Activated CD4-positive, CD25-positive, alpha-beta regulatory T cell (primary cell): ENCODE measurements at places on chromosomes 2 and 18.

- peak; percentile 23 for DNase-seq
Measured at GRCh38 chr2:70070542-70071268, 16.6 kb upstream of the PCBP1 start.

DNA sequence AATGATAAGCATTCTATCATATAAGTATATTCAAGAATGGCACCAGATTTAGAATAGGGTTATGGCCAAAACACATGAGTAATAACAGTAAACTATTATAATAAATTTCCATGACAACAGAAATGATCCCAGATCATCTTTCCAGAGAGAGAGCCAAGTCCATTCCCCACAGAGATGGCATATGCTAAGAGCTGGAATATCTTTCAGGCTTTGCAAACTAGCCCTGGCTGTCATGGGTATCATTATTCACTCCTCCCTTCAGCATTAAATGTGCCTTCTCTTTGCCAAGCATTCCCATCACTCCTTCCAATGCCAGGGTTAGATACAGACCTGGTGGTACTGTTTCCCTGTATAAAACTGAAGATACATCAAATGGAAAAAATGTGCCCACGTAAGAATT, 10.9 kb downstream of the FEZ2 start:
- no peak for DNase-seq

- DNase-seq = no peak
Measured at GRCh38 chr2:27218614-27219013, 1.4 kb downstream of the CAD start.

- no peak for DNase-seq
Measured at GRCh38 chr18:56748698-56749268, 97.6 kb downstream of the WDR7 start.

DNA sequence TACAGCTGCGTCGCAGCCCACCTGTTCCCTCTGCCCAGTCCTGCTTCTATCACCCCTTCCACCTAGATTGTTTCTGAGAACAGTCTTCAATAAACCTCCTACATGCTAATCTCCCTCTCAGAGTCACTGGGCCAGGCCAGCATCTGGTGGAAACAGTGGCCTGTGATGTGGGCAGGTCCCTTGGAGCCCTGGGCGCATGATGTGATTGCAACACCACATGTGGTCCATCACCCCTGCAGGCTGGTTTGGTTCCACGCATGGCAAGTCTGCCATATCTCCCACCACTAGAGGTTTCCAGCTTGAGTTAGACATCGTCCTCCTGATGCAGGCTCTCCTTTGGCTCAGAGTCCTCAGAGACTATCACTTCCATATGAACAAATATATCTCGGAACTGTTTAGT, 83.5 kb downstream of the PRKCE start:
- no peak for DNase-seq

- no peak for DNase-seq
Measured at GRCh38 chr2:3728104-3729054, 25.0 kb downstream of the DCDC2C start.

DNA sequence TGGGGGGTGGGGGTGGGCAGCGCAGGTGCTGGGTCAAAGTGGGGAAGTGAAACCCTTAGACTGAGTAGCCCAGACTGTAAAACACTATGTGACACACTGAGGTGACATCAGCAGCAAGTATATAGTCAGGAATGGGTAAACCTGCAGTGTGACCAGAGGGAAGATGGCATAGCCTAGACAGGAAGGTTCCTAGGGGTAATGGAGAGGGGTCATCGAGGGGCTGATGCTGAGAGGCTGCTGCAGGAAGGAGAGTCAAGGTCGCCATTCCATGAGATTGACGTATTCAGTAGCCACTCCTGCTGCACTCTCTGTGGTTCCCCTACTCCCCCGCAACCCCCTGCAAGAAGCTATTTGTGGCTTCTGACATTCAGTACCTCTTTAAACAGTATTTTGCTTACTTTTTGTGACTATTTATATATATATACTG, 111.7 kb downstream of the CHST9 start:
- no peak for DNase-seq

GRCh38 chr18:26708806-26709716, 156.4 kb downstream of the AQP4 start:
- no peak for DNase-seq

GRCh38 chr18:49167084-49167483, 216.3 kb upstream of the SMAD7 start:
- no peak for DNase-seq

- DNase-seq = no peak
Measured at GRCh38 chr2:191740759-191741158, 62.8 kb downstream of the NABP1 start.

GRCh38 chr18:79524181-79525078, 128.7 kb downstream of the NFATC1 start:
- DNase-seq = no peak

DNA sequence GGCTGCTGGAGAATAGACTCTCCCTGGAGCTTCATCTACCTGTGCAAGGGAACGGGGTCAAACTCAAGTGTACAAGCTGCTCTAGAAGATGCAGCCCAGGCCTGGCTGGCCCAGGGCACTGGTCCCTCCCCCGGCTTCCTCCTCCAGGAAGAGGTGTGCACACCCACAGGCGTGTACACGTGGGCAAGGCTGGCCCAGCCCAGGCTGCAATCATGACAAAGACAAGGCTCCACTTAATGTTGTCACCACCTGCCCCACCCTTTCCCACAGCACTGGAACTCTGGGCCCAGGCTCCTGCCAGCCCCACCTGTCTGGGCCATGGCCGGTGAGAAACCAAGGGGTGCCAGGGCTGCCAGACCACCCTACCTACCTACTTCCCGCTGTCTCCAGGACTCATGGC, 29.6 kb upstream of the ALPP start:
- no peak for DNase-seq

DNA sequence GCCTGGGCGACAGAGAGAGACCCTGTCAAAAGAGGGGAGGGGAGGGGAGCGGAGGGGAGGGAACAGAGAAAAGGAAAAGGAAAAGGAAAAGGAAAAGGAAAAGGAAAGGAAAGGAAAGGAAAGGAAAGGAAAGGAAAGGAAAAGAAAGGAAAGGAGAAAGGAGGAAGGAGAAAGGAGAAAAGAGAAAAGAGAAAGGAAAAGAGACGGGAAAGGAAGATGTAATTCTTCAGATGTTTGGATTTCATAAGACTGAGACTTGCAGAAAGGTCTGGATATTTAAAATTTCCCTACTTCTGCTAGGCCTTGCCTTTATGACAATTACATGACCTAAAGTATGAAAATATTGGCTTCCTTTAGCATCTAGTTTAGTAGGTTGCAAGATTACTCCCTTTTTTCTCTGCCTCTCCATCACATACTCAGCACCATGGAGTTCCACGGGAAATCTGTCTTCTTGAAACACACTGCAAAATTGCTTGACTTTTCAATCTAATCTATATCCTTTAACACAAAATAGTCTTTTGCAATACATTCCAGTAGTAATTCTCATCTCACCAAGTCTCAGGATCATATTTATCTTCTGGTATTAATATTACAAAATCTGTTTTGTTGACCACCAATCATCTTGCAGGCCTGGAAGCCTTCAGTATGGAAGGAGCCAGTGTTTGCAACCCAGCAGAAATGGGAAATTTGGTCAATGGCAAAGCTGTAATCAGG, 383.5 kb downstream of the ZEB2 start:
- DNase-seq = no peak

- no peak for DNase-seq
Measured at GRCh38 chr18:49874238-49874637, 60.9 kb upstream of the ACAA2 start.

GRCh38 chr2:36329746-36330472, 25.7 kb upstream of the CRIM1 start:
- no peak for DNase-seq

- no peak for DNase-seq
Measured at GRCh38 chr18:57439985-57440330, 4.8 kb downstream of the ONECUT2 start.

DNA sequence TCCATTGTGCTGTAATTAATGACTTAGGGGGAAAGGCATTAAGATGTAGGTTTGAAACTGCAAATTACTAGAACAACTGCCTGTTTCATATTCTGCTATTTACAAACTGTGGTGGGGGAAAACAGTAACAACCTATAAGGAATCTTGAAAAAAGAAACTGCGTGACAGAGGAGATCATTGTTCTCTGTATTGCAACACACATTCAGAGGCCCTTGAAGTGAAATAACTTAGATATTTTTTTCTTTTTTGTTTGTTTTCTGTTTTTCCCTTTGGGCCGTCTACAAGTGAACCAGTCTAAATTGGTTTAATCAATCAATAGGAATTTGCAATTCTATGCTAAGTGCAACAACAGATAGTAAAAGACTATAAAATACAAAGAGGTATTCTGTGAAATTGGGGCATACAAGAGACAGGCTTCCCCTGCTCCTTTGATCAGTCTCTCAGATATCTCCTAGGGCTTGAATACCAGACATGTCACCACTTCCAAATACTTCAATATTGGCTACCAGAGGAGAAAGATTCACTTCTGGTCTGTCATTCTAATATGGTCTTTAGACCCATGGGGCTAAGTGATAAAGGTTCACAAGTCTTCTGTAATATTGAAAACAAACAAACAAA, 2055.1 kb upstream of the CELF4 start:
- DNase-seq = no peak

DNA sequence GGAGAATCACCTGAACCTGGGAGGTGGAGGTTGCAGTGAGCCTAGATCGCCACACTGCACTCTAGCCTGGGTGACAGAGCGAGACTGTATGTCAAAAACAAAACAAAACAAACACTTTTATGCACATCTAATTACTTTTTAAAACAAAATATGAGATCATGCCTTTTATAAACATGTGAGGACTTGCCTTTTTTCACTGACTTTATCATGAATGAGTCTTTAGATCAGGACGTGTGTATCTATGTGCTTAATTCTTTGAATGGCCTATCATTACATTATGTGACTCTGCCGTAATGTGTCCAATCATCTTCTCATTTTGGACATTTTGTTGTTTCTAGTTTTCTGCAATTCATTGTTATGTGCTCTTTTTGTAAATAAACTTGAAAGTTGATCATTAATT, 58.7 kb downstream of the FAM117B start:
- no peak for DNase-seq

DNA sequence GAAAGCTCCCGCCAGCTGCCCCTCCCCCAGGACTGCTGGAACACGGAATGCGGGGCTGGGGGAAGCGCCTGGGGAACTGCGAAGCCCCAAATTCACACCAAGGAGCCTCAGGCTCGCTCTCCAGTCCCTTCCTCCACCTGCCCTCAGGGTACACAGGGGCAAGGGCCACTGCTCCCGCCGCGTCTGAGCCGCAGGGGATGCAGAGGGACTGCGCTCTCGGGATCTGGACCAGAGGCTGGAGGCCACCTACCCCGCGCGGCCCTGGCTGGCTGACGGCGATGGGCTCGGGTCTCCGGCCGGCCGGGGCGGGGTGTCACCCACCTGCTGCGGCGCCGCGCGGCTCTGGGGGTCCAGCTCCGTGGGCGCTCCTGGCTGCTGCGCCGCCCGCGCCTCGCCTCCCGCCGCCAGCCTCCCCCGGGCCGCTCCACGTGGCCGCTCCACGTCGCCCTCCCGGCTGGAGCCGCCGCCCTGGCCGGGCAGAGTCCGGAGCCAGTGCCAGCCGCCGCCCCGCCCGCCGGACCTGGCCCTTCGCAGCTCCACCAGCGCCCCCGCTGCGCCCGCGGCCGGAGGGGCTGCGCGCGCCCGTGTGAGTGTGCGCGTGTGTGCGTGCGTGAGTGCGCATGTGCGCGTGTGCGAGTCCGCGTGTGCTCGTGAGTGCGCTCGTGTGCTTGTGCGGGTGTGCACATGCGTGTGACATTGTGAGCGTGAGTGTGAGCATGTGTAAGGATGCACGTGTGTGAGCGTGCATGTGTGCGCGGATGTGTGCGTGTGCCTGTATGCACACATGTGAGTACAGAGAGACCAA, at the start of gene CGREF1:
CGREF1 (minus strand) TSS at position 604 of the 805 bp plus-strand sequence. CDS start 14,762 bp downstream, outside the sequence.
- no peak for DNase-seq

DNA sequence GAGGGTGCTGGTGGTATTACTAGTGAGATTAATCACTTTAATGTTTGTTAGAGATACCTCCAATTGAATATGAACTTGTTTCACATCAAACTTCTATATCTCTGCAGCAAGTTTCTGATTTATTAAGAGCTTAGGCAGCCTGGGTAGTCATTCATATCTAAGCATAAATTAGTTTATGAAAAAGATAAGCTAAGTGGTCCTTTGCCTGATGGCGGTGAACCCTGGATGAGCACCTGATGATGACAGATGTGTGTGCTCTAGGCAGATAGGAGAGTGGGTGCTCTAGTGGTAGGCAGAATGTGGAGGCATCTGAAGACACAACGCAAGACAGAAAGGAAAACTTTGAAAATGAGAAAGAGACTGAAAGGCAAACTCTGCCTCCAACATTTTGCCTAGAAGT, 5.0 kb downstream of the FKBP7 start:
- DNase-seq = no peak

DNA sequence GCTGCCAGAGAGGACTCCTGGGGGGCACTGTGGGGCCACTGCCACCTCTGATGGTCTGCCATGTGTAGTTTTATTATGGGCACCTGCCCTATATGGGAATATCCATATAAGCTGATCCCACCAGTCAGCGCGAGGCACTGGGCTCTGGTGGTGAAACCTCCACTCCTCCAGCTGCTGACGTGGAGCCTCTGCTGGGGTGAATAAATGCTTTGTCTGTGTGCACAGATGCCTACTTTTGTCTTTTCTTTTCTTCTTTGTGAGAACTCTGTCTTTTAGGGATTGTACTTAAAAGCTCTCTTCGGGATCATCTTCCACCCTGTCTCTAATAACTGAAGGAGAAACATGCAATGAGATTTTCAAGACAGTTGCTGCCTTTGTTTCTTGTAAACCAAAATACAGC, 68.9 kb upstream of the NCK2 start:
- no peak for DNase-seq

DNA sequence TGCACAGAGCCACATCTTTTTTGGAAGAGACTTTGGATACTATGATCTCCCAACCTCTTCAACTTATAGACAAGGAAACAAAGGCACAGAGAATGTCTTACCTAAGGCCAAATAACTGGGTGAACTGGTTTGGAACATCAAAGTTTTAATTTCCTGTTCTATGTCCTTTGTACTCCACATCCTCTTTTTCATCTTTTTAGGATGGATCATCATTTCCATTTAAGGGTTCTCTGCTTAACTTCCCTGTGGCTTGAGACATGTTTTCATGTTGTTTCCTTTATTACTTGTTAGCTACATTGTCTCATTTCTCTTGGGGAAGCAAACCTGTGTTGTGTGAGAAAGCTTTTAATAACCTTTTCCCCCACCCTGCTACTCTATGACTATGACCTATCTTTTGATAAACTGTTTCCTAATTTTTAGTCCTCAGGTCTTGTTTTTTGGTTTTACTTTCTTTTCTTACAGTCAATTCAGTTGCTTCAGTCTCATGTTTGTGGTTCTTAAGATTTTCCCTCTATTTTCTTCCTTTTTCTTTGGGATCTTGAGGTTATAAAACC, 22.5 kb upstream of the RMND5A start:
- no peak for DNase-seq

GRCh38 chr2:197710424-197711042, 5.4 kb downstream of the MARS2 start:
- no peak for DNase-seq
